GM23338 (cell line): ENCODE measurements at places on chromosomes 3 and 15. TPM values are rescaled to one million over a fixed set of nuclear protein-coding genes. Genes with fewer than 3 reads are reported as not detected.

GRCh38 chr3:103006526-103007183, 571.8 kb downstream of the ZPLD1 start:
- no peak overlapping the region for H3K27ac ChIP-seq
- no peak overlapping the region for H3K4me3 ChIP-seq
- peaks cover 15% of the 10 kb centered on the region for H3K4me1 ChIP-seq
- no peak for DNase-seq

GRCh38 chr3:127135241-127136023, 57.5 kb upstream of the PRR23E start:
- H3K27ac ChIP-seq, result no peak overlapping the region
- peak overlapping the region; percentile 53 for H3K4me3 ChIP-seq
- H3K36me3 ChIP-seq, result no peaks in the 10 kb centered on the region
- peaks cover 2% of the 10 kb centered on the region; the same call in 1 of the 2 replicates for H3K4me1 ChIP-seq
- DNase-seq, result peak; percentile 58

- H3K27ac ChIP-seq, result no peak overlapping the region
- peaks cover 40% of the 10 kb centered on the region for H3K4me1 ChIP-seq
- H3K27me3 ChIP-seq, result no peaks in the 10 kb centered on the region
- no peaks in the 10 kb centered on the region for H3K36me3 ChIP-seq
- DNase-seq, result no peak
- no peak overlapping the region for H3K4me3 ChIP-seq
These were observed 93.2 kb upstream of the IGF1R start for GRCh38 chr15:98555173-98555515.

- no peak overlapping the region for H3K4me3 ChIP-seq
- no peaks in the 10 kb centered on the region; the same call in none of the 2 replicates for H3K4me1 ChIP-seq
- no peaks in the 10 kb centered on the region for H3K36me3 ChIP-seq
These were observed 27.0 kb downstream of the TM2D3 start for GRCh38 chr15:101625184-101625583.

The AGTR1 gene
- total RNA-seq, result 0.35 TPM in 1 of 2 replicates, not detected in the other

The MST1R gene
- 3.7 and 4.4 TPM in 2 replicates for total RNA-seq
